ENCODE measurements at places on chromosomes 3 and 15.

GRCh38 chr3:150394606-150395005, 13.5 kb upstream of the TSC22D2 start:
- DNase-seq, result no peak

DNA sequence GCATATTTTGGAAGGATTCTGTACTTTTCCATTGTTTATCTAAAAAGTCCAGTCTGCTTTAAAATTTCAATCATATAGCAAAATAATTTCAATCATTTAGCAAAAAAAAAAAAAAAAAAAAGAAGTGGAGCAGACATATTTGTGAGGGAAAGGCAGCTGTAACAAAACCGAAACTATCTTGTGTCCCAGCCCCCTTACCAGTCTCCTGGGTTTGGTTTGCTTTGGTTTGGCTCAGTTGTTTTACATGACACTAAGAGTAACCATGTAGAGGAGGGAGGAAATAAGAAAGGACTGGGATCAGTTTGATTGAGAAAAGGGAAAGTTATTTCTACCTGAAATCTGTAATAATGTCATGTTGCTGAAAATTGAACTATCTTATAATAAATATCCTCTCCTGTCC, 158.8 kb upstream of the GADL1 start:
- DNase-seq, result no peak

GRCh38 chr3:192655628-192656027, 71.7 kb downstream of the FGF12 start:
- no peak for DNase-seq

GRCh38 chr3:51975852-51976549, 1.1 kb downstream of the ABHD14A start:
- no peak for DNase-seq

GRCh38 chr15:84819291-84819768, 2.2 kb downstream of the ALPK3 start:
- DNase-seq, result no peak

- no peak for DNase-seq
Measured at GRCh38 chr3:71310359-71310979, 273.1 kb downstream of the FOXP1 start.

- no peak for DNase-seq
Measured at GRCh38 chr3:126205717-126206655, 25.6 kb upstream of the ALDH1L1 start.

DNA sequence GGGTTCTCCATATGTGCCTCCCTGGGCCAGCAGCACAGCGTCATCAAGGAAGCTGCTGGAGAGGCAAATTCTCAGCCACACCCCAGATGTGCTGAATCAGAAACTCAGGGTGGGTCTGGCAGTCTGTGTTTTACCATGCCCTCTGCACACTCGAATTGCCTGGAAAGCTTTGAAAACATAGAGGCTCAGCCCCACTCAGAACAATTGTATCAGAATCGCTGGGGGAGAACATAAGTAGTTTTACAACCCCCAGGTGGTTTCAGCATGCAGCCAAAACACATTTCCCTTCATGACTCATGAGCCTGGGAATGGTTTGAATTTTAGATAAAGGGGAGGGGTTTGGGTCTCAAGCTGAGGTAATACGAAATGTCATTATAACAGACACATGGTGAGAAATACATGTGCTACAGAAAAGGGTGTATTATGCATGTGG, 9.6 kb downstream of the TGM4 start:
- DNase-seq, result no peak

GRCh38 chr3:99352811-99353210, 285.6 kb upstream of the COL8A1 start:
- no peak for DNase-seq

- no peak for DNase-seq
Measured at GRCh38 chr3:105876780-105877327, 8.0 kb upstream of the CBLB start.

Data from stimulated activated CD4-positive, alpha-beta T cell treated with anti-CD3 and anti-CD28 coated beads, TNF-alpha, amount 100 ng/mL, for 4 hours (primary cell).